ENCODE measurements at places on chromosomes 6 and 20.

- no peak for DNase-seq
These were observed 4.8 kb upstream of the SRSF12 start for GRCh38 chr6:89122625-89123024.

- DNase-seq = no peak
These were observed 82.8 kb downstream of the MAFB start for GRCh38 chr20:40606237-40606636.

DNA sequence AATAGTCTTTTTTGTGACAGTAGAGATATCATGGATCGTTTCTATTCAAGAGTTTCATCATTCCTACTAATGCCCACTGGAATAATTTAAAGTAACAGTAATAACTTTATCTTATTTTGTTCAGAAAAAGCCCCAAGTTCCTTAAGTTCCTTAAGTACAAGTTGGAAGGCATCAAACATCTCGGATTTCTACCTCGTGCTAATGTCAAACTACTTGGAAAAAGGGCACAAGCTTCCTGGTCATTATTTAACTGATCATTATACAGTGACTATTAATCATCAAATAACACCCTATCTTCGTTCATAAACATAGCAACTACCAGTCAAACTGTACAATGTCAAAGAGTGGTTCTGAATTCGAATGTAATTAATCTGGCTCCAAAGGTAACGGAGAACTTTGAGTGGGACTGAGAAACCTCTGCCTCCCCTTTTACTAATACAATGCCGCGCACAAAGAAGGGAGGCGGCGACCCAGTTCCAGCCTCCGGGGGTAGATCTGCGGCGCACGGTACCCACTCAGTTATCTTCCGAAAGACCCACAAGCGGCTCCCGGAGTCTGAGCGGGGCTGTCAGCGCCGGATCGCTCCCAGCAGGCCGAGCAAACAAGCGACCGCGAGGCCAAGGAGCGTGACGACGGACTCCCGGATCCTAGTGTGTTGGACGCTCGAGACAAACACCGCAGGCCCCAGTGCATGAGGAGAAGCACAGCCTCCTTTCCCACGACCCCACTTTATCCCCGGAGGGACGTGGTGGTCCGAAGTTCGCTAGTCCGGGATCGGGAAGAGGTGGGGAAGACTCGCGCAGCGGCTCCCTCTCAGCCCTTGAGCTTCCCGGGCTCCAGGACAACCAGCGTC is 716 bp downstream of the SHPRH start:
- peak; percentile 33 for DNase-seq

- DNase-seq = no peak
These were observed 37.1 kb upstream of the FILIP1 start for GRCh38 chr6:75530696-75531095.

- DNase-seq = no peak
These were observed 146.4 kb downstream of the SLC22A3 start for GRCh38 chr6:160494576-160494975.

DNA sequence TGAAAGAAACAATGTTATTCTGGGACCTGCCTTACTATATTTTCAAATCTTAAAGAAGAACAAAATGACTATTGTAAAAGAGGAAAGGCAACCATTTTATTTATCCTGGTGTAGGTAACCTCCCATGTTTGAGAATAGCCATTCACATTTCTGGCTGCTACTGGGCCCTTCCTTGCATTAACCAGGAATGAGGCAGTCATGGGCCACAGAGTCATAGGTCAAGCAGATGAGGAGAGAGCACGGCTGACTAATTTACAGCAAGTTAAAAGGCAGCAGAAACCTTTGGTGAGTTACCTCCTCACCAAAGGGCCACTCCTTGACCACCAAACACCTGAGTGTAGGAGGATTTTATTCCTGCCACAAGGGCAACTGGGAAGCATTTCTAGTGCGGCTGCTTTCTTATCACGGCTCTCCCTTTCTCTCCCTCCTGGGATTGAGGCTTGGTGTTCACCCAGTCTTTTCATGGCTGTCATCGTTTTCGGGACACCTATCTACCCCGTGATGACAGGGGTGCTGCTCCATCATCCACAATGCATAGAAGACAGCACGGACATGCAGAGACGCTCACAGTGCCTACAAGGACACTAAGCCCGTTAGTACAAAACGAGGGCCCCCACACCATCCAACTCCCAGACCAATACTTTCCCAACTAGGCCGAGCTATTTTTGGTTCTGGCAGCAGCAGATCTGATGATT is 4.4 kb upstream of the LAMA4 start:
- no peak for DNase-seq

GRCh38 chr20:48850257-48850976 is 22.6 kb upstream of the PREX1 start:
- no peak for DNase-seq

- DNase-seq = no peak
These were observed 96.3 kb upstream of the MAFB start for GRCh38 chr20:40785346-40785745.

DNA sequence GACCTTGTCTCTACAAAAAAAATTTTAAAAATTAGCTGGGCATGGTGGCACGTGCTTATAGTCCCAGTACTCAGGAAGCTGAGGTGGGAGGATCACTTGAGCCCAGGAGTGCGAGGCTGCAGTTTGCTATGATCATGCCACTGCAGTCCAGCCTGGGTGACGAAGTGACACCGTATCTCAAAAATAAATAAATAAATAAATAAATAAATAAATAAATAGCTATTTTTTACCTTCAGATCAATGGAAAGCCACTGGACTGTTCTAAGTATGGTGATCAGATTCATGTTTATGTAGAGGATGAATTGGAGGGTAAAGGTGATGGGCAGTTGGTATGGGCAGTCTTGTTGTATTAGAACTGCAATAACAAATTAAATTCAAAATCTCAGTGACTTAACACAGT is 24.0 kb downstream of the DSTN start:
- DNase-seq = no peak

DNA sequence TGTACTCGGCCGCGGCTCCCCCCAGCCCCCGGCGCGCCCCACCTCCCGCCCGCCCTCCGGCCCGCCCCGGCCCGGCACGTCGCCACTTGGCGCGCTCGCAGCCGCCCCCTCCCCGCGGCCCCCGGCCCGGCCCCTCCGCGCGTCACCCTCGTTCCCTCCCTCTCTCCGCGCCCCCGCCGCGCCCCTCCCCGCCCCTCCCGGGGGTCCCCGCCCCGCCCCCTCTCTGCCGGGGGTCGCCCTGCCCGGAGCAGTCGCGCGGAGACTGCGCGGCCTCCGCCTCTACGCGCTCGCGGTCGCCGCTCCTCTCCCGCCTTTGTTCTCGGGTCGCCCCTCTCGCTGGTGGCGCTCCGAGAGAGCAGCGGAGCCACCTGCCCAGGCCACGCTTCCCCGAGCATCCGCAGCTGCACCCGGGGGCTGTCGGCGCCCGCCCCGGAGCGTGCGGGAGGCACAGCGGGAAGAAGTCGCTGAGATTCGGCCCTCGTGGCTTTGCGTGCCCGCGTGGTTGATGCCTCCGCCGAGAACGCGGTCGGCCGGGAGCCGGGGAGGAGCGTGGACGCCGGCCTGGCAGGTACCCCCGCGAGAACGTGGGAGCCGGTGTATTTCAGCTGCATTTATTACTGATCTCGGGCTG is at the start of gene PHF10:
PHF10 (minus strand) TSS at position 7 of the 631 bp plus-strand sequence. CDS start 569 bp downstream, outside the sequence.
- no peak for DNase-seq

All from HT1080 (cell line).